ENCODE measurements at places on chromosomes 4 and X. TPM values are rescaled to one million over a fixed set of nuclear protein-coding genes. Genes with fewer than 3 reads are reported as not detected.
A peak's percentile ranks its signal among the peaks of the same experiment; 100 is the strongest.

DNA sequence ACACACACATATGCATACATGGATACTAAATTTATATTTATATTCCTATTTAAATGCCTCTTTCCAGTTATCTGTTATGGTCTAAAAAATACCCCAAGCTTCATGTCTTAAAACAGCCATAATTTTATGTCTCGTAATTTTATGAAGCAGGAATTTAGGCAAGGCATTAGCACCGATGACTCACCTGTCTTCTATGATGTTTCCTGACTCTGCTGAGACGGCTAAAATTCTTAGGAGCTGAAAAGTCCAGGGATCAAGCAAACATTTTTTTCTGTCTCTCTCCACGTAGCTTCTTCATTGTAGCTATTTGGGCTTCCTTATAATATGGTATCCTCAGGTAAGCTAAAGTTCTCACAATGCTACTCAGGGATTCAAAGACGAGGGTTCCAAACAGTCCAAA, 930.3 kb downstream of the STIM2 start:
- DNase-seq = no peak

- DNase-seq = no peak
These were observed 3.2 kb downstream of the CTSO start for GRCh38 chr4:155950461-155950860.

ZMYM3 gene
- 12.7 TPM for total RNA-seq

PARM1 gene
- 74.4 TPM for total RNA-seq

CPXCR1 gene
- not detected for total RNA-seq

GRCh38 chr4:41427306-41427882, 110.6 kb upstream of the LIMCH1 start:
- no peak for DNase-seq

DNA sequence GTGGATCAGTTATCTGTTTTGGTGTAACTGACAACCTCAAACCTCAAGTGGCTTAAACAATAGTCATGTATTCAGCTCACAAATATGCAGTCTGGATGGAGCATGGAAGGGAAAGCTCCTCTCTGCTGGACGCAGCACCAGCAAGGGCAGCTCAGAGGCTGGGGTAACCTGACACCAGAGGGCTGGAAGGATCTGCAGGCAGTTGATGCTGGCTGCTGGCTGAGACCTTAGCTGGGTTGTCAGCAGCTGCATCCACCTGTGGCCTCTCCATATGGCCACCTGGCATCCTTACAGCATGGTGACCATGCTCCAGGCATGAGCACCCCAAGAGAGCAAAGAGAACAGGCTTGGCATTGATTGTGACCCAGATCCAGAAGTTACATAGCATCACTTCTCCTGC, 46.7 kb downstream of the ENPP6 start:
- no peak for DNase-seq

- DNase-seq = no peak
These were observed 478 bp upstream of the PLXNA3 start for GRCh38 chrX:154457491-154458115.

DNA sequence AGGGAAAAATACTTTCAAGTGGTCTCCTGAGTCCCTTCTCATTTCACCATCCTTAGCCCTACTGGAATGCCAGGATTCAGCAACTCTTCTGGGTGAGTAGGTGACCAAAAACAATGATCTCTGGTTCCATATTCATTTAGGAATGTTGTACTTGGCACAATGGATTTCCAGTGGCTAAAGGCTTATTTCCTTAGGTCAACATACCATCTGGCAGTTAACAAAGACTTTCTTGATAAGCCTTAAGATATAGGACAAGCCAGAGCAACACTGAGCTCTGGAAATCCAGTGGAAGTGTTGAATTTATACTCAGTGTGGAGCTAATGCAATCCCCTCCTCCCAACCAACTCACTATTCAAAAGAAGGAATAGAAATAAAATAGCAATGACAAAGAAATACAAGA, 139.4 kb upstream of the EMCN start:
- DNase-seq = no peak

DNA sequence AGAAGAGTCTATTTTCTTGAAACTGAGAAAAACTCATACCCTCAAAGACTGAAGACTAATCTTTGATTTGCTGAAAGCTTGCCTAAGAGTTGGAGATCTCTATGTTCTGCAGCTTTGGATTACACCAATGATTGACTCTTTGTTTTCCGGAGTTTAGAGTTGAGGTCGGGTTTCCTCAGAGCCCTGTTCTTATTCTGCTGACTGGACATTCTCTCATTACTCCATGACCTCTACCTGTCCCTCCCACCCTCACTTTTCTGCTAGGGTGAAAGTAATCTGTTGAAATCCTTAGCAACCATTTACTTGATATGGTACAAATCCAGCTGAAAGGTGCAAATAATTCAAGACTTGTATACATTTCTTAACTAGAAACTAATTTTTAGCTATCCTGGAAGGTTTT, 421.5 kb upstream of the FRG1 start:
- no peak for DNase-seq

GAGE2A gene
- not detected for total RNA-seq

- DNase-seq = no peak
These were observed 102.6 kb upstream of the SCML1 start for GRCh38 chrX:17634542-17635207.

UNC5C gene
- 1.7 TPM for total RNA-seq

DNA sequence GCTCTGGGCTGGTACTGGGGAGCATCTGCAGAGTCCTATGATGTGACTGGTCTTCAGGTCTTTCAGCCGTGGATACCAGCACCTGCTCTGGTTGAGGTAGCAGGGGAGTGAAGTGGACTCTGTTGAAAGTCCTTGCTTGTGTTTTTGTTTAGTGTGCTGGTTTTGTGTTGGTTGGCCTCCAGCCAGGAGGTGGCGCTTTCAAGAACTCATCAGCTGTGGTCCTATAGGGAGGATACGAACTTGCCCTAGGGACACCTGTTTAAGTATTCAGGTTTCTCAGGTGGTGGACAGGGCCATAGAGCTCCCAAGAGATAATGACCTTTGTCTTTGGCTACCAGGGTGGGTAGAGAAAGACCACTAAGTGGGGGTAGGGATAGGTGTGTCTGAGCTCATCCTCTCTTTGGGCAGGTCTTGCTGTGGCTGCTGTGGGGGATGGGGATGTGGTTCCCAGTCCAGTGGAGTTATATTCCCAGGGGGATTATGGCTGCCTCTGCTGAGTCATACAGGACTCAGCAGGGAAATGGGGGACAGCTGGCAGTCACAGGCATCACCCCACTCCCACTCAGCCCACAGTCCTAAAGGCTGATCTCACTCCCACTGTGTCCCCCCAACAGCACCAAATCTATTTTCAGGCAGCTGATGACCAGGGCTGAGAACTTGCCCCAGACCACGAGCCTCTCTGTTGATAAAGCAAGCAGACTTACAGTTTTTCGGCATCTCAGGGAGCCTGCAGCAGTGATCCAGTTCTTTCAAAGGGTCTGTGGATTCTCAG, 24.1 kb downstream of the MSMO1 start:
- DNase-seq = no peak

DNA sequence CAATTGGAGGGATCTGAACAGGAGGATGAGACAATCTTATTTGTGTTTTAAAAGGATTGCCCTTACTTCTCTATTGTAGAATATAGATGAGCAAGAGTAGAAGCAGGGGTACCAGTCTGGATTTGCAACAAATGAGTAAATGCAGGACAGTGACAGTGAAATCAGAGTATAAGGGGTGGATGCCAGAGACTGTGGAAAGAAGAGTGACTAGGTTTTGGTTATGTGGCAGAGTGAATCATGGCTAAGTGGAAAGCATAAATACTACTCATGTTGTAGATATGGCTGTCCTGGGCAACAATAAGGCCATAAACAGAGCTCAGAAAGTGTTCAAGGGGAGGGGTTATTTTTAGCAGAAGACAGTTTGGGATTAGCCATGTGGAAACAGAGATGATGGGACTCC, 6.0 kb upstream of the VSIG4 start:
- DNase-seq = no peak

DNA sequence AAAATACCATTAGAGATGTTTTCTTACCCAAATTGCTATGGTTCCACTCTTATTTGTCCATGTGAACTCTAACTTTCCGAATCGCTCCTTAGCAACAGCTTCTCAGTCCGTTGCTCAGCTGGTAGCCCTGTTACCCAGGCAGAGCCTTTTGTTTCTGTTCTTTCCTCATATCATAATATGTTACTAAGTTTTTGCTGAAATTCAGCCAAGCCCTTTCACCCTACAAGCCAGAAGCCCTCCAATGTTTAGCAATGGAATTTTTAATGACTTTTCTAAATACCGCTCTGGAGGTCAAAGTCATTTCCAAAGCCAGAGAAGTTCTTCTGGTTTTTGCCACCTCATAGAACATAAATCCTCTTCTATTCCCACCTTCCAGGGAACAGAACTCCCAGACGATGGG, 1029.5 kb downstream of the C4orf33 start:
- DNase-seq = no peak

GRCh38 chr4:108473163-108473720, 147.1 kb upstream of the RPL34 start:
- DNase-seq = no peak

- no peak for DNase-seq
These were observed 45.6 kb downstream of the EPHA5 start for GRCh38 chr4:65624651-65625050.

GRCh38 chr4:90209922-90210321, 82.7 kb downstream of the CCSER1 start:
- no peak for DNase-seq

- no peak for DNase-seq
These were observed 9.5 kb downstream of the MAB21L2 start for GRCh38 chr4:150591406-150591805.

GRCh38 chrX:115583496-115584004, 22.6 kb downstream of the PLS3 start:
- DNase-seq = no peak

- no peak for DNase-seq
These were observed 56.7 kb upstream of the ENPP6 start for GRCh38 chr4:184274286-184274951.

FHDC1 gene
- 0.22 TPM for total RNA-seq

- no peak for DNase-seq
These were observed 66.2 kb upstream of the FRAS1 start for GRCh38 chr4:77990904-77991358.

- no peak for DNase-seq
These were observed 858.8 kb upstream of the FRG1 start for GRCh38 chr4:189081826-189082225.

DNA sequence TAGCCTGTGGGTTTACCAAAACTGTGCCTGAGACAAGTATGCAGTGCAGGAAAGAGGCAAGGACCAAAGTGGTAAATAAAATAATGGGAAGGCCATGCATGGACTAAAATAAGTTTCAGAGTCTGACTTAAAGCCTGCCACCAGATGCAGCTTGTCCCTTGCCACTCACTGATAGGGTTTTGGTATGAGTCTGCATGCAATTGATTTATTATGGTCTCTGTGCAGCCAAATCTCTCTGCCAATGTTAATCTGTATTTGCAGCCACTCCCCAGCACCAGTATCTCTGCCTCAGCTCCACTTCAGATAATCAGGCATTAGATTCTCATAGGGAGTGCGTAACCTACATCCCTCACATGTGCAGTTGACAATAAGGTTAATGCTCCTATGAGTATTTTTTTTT, 5.5 kb upstream of the FGF2 start:
- DNase-seq = no peak

GRCh38 chrX:108795240-108795639, 58.9 kb upstream of the IRS4 start:
- DNase-seq = no peak

AWAT1 gene
- not detected for total RNA-seq

DNA sequence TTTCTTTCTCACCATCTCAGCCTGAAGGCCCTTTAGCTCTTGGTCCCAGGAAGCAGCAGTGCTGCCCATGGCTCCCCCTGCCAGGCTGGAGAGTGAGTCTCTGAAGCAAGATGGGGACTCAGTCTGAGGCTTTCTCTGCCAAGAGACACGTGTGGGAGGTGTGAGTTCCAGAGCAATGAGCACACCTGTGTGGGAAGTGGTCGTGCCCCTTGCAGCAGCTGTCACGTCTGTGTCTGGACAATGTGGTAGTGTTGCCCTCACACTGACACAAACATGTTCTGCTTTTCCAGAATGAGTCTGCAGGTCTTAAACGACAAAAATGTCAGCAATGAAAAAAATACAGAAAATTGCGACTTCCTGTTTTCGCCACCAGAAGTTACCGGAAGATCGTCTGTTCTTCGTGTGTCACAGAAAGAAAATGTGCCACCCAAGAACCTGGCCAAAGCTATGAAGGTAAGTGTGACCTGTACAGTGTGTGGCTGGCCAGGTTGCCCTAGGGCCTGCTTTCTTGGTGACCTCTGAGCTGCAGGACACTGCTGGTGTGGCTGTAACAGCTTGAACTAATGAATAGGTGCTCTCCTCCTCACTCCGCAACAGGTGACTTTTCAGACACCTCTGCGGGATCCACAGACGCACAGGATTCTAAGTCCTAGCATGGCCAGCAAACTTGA, 1.9 kb downstream of the TACC3 start:
- peak; percentile 75 for DNase-seq

- DNase-seq = no peak
These were observed 72.0 kb upstream of the NDUFC1 start for GRCh38 chr4:139374251-139374650.

CXCL11 gene
- total RNA-seq = 0.32 TPM

EPGN gene
- total RNA-seq = not detected

DNA sequence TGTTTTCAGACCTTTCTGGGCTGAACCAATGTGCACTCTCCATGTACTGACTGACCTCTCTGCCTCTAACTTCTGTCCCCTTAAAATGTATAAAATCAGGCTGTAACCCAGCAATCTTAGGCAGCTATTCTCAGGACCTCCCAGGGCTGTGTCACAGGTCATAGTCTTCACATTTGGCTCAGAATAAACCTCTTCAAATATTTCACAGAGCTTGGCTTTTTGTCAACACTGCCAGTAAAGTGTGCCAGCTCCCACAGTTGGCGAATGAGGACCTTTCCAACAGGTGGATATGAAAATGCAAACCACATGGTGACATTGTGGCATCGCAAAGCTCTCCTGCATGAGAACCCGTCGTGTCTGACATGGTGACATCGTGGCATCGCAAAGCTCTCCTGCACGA, 76.4 kb downstream of the ACOX3 start:
- DNase-seq = peak; percentile 41

All from cardiac septum (tissue), 1 donor.